Heart right ventricle (tissue), 16 donors: ENCODE measurements at places on chromosomes 4 and X. TPM values are rescaled to one million over a fixed set of nuclear protein-coding genes. Genes with fewer than 3 reads are reported as not detected.

UTP14A gene
- polyA plus RNA-seq: 10.2 TPM

SSX2 gene
- polyA plus RNA-seq: not detected

HSFX3 gene
- 0.12 TPM for polyA plus RNA-seq

CXCL5 gene
- 0.07 TPM for polyA plus RNA-seq

PCSK1N gene
- polyA plus RNA-seq: 0.03 TPM

CD40LG gene
- not detected for polyA plus RNA-seq

NMU gene
- polyA plus RNA-seq: not detected

DNA sequence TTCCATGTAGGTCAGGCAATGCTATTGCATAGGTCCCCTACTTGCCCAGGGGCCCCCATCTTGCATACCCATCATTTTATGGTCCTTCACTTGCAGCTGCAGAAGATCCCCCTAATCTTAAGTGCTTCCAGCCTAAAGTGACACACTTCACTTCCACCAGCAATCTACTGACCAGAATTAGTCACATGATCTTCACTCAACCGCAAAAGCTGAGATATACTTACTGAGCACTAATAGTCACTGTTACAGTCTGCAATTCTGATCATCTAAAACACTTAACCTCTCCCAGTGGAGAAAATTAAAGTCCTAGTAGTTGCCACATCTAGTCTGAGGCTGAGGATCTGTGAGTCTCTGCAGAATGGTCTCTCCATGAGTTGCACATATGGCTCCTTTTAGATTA is 82.1 kb downstream of the AREG start:
- no peak for DNase-seq

DNA sequence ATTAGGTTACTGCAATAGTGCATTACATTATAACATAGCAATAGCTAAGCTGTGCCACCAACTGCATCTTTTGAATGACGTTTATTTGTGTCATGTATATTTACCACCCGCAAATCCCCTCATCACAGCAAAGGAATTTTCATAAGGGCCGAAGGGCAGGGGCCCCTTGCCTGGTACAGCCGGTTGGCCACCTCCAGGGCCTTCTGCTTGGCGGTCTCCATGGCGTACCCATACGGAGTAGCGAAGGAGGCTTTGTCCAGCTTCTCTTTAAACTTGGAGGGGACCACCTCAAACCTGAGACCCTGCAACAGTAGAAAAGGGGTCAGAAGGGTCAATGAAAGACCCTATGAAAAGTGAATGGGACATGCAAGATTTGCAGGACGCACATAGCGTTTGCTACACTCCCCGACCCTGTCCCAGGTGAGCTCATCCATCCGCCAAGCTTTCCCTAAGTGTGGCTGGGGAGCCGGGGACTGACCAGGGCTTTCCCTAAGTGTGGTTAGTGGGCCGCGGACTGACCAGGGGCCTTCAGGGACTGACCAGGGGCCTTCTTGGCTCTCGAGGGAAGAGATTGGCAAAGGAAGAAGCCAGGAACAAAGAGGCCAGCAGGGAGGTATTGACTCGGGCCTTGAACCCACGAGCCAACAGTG is 10.6 kb downstream of the ASMTL start:
- no peak for DNase-seq

GRCh38 chrX:68480969-68481368 is 17.9 kb upstream of the YIPF6 start:
- no peak for DNase-seq

DNA sequence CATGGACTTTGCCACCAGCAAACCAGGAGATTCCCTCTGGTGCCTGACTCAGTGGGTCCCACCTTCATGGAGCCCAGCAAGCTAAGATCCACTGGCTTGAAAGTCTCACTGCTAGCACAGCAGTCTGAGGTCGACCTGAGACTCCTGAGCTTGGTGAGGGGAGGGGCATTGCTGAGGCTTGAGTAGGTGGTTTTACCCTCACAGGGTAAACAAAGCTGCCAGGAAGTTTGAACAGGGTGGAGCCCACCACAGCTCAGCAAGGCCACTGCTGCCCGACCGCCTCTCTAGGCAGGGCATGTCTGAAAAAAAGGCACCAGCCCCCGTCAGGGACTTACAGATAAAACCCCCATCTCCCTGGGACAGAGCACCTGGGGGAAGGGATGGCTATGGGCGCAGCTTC is 28.1 kb downstream of the FAM9A start:
- DNase-seq: no peak

GRCh38 chr4:88146891-88147290 is 11.5 kb downstream of the ABCG2 start:
- no peak for DNase-seq

DNA sequence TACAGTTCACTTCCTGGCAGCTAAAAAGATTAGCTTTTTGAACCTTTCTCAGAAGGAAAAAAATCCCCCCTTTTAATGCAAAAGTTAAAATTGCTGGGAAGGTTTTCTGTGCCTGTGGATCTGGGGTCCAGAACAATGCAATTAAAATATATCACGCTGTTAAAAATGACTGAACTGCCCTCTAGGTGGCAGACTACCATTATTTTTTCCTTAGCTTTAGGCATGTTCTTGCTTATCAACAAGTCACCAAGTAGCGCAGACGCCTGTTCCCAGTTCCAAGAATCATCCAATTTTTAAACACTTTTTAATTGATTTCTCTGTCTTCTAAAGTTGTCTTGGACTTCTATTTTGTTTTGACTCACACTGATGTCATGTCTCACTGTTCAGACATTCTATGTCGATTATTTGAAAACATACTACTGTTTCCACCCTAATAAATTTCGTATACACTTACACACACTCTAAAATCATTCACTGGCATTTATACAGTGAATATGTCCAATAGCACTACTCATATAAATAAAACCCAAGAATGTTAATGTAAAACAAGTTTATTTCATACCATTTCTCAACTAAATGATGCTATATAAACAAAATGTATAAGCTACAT is 661.6 kb downstream of the RAPGEF2 start:
- no peak for DNase-seq

- DNase-seq: no peak
Observed at GRCh38 chr4:67762086-67762485, 7.9 kb upstream of the GNRHR start.

- DNase-seq: no peak
Observed at GRCh38 chrX:113770806-113771205, 813.1 kb upstream of the HTR2C start.

GRCh38 chrX:41445171-41445570 is 2.0 kb upstream of the NYX start:
- DNase-seq: no peak

DNA sequence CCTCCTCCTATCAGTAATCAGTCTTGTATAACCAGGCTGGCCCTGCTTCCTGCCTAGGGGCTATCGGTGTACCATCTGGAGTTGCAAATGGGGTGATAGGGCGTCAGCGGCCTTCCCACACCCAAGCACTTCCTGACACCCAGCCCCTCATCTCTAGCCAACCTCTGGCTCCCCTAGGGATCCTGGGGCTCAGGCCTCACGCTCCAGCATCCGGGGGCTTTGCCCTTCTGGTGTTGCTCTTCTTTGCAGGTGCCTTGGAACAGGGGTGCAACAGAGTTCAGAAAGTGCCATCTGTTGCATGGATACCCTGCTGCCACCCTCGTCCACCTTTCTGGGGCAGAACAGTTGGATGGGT is 4.1 kb downstream of the IL9R start:
- no peak for DNase-seq

DNA sequence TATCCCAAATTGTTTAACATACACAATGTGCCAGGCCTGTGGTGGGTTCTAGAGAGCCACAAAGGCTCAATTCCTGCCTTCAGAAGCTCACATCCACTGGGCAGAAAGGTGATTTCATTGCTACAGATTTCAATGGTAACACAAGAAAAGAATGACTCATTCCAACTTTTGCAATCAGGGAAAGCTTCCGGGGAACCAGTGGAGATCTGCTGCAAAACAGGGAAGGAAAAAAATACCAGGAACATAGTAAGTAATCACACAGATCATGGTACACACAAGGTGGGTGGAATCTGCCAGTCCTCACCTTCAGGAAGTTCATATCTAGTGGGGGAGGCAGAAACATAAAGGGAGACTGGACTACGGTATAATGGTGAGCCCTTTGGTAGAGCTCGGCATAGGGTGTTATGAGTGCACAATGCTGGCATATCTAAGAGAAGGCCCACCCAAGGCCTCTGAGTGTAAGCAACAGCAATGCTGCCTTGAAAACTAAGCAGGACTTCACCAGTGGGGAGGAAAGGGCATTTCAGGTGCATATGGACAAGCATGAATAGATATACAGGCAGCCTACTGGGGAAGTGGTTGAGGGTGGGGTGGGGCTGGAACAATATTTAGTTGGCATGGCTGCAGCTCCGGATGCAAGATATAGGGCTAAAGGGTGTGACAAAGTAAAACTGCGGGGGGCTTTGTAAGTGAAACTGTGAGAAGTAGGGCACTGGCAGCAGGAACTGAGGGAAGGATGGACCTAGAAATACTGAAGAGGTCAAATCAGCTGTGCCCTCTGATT is 24.2 kb downstream of the GPRIN3 start:
- no peak for DNase-seq
